ENCODE measurements at places on chromosomes 5 and 9. TPM values are rescaled to one million over a fixed set of nuclear protein-coding genes. Genes with fewer than 3 reads are reported as not detected.

- DNase-seq: no peak
Observed at GRCh38 chr9:4317681-4318080, 17.8 kb upstream of the GLIS3 start.

The ZDHHC11 gene
- 6.9 TPM for total RNA-seq

DNA sequence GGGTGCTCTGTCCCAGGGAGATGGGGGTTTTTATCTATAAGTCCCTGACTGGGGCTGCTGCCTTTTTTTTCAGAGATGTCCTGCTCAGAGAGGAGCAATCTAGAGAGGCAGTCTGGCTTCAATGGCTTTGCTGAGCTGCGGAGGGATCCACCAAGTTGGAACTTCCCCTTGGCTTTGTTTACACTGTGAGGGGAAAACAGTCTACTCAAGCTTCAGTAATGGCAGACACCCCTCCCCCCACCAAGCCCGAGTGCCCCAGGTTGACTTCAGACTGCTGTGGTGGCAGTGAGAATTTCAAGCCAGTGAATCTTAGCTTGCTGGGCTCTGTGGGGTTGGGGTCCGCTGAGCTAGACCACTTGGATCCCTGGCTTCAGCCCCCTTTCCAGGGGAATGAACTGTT is 375.8 kb downstream of the RAB3C start:
- DNase-seq: no peak

DNA sequence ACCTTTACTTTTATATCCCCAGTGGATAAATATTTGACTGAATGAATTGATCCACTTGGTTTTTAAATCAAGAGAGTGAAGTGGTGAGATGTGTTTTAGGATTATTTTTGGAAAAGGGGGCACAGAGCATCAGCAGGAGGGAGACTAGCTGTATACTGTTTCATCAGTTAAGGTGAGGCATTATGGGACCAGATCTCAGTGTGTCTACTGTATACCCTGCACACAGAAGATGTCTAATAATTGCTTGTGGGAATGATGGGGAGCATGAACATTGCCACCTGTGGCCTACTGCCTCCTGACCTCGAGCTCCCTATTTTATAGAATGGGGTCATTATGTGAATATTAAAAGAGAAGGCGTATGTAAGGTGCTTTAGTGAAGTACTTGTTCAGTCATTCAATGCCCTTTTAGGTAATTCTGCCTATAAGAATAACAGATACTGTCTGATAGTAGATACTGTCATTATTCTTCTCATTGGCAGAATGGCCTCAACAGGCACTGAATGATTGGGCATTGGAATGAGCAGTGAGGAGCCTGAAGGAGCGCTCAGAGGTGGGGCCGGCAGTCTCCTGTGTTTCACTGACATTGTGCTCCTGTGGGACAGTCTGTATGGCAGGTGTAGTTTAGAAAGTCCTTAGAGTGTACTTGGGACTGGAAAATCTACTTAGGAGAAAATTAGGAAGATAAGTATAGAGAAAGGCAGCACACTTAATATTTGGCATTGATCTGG is 47.4 kb upstream of the FAM120AOS start:
- no peak for DNase-seq

The FOXB2 gene
- not detected for total RNA-seq

DNA sequence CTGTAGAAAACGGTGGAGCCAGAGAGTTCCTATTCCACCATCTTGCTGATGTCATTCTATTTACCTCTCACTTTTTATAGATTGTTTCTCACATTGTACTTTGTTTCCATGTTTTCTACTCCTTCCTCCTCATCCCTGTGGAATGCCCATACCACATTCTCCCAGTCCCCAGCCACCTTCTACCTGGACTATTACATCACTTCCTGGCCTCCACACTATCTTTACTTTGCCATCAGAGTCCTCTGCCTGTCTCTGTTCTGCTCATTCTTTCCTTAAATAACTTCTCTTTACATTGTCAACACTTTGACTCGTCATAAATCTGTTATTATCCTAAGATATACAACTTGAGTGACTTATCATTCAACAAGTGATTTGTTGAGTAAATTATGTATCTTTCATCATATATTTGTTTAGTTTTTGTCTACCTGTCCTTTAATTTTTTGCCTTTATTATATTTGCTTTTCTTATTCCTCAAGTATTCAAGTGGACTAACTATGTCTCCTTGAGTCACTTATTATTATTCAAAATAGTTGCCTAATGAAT is 182.5 kb downstream of the ADGRV1 start:
- DNase-seq: no peak

- no peak for DNase-seq
Observed at GRCh38 chr5:176574297-176574591, 25.1 kb downstream of the CDHR2 start.

- DNase-seq: no peak
Observed at GRCh38 chr5:4124221-4124970, 528.8 kb downstream of the IRX1 start.

The AJM1 gene
- 2.0 TPM for total RNA-seq

- peak; percentile 15 for DNase-seq
Observed at GRCh38 chr9:4490705-4491625, 697 bp downstream of the SLC1A1 start.

- no peak for DNase-seq
Observed at GRCh38 chr5:18534119-18534518, 899.9 kb downstream of the TAF11L14 start.

GRCh38 chr5:115160975-115161475 is 8.7 kb downstream of the TRIM36 start:
- no peak for DNase-seq

DNA sequence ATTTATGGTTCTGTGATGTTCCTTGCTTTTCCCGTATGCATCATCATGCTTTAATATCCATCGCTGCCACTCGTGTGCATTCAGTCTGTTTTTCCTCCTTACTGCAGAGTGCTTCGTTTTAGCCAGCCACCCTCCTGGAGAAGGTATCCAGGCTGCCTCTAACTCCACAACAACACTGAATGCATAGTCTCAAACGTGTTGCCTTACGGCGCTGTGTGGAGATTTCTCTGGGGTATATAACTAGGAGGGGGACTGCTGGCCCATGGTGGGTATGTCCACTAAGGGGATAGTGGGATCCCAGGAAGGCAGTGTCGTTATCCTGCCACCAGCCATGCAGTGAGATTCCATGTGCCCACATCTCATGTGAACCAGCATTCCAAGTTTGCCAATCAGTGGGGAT is 16.4 kb downstream of the BTNL9 start:
- DNase-seq: no peak

- DNase-seq: no peak
Observed at GRCh38 chr9:93300585-93301081, 116.7 kb downstream of the WNK2 start.

Data from tibial nerve (tissue), 4 donors.